Mesenchymal stem cell (in vitro differentiated cells and primary cell): ENCODE measurements at places on chromosomes 12 and 14.

GRCh38 chr12:115322275-115322674 lies 638.3 kb upstream of the TBX3 start:
- DNase-seq = peak; percentile 71

DNA sequence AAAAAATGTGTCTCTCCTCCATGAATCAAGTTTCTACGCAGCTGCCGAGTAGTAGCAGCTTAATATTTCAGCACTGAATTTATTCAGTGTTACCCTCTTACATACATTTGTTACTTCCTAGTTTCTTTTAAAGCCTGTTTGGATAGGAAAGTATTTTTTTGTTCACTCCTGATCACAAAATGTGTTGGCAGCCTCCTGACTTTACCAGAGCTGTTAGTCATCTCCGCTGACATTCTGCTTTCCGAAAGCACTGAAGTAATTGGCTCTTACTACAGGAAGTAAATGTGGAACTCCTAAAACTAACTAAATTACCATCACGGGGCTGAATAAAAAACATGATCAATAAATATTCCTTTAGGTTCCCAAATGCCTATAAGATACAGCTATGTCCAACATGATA lies 225.5 kb downstream of the EPS8 start:
- DNase-seq = no peak

GRCh38 chr12:81644503-81644902 lies 114.6 kb downstream of the PPFIA2 start:
- peak; percentile 43 for DNase-seq

DNA sequence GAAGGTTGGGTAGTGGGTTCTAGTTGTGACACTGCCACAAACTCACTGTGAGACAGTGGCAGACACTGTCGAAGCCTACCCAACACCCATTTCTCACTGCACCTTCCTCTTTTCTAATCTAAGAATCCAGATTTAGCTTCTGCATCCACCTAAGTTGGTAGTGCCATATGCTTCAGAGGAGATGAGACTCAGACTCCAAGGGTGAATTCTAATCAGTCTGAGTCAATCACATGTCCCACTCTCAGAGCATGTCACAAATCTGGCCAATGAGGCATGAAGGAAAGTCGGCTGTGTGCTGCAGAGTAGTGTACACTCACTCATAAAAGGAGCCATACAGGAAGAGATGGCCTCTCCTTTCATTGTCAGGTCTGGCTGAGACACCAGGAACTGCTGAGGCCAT lies 102.1 kb upstream of the RAP1B start:
- DNase-seq = no peak

GRCh38 chr14:96002498-96002884 lies 36.7 kb upstream of the C14orf132 start:
- DNase-seq = no peak

- no peak for DNase-seq
Observed at GRCh38 chr14:62369919-62370560, 607.8 kb downstream of the SNAPC1 start.

DNA sequence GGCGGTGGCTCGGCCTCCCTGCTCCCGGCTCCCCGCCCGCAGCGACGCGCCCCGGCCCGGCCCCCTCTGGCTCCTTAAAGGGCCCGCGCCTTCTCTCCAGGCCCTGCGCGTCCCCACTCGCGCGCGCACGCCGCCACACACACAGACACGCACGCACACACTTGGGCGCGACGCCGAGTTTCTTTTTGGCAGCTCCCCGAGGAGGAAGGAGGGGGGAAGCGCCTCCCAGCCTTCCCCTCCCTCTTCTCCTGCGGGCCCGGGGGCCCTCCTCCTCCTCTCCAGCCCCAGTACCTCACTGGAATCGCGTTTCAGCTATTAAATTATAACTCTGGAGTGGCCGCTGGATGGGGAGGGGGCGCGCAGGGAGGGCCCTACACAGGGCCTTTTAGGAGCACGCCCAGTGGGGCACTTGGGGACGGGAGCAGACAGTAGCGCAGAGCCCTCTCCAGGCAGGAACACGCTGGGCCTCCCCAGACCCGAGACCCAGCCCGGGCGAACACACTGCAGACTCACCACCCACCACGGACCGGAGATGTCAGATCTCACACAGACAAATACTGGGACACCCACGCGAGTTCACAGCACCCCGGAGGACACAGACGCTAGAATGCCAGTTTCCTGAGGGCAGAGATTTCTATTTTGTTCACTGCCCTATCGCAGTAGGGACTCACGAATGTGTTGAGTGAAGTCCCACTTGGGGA lies 411 bp upstream of the NCOR2 start:
- peak; percentile 94 for DNase-seq

- DNase-seq = peak; percentile 65
Observed at GRCh38 chr12:121499929-121500793, 80.7 kb downstream of the KDM2B start.

DNA sequence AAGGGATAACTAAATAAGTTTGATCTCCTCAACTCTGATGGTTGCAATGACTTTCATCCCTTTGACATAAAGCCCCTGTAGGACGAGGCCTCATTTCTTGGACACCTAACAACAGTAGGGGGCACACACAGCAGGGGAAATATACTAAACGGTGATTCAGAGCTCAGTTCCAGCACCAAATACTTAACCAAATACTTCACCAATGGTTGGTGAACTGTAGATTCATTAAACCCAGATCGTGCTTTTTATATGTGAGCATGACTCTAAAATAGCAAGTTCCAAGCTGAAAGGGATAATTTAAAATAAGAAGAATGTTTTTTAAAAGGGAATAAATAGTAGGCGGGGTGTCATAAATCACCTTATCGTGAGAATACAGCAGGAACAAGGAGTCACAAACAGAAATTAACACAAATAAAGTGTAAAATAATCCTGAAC lies 53.2 kb downstream of the ATG2B start:
- DNase-seq = no peak

DNA sequence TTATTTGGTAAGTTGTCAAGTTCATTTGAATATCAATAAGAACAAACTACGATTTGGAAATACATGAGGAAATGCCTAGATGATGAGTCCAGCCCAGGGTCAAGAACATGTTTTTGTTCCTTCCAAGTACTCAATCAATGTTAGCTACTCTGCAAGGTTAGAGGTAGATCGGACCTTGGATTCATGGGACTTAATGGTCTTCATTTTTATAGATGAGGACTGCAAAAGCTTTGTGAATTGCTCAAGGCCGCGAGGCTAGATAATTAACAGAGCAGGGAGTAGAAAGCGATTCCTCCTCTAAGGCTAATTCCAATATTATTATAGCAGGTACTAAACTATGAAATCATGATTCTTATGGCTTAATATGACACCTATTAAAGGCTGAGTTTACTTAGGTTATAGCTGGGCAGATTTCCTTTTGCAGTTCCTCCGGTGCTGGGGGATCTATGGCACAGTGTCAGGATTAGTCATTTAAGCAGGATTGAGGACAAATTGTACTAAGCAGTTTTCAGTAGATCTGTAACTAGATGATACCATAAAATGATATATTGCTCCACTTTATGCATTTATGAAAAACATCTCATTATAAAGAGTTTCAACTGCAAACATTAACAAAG lies 19.8 kb downstream of the NR1H4 start:
- no peak for DNase-seq

DNA sequence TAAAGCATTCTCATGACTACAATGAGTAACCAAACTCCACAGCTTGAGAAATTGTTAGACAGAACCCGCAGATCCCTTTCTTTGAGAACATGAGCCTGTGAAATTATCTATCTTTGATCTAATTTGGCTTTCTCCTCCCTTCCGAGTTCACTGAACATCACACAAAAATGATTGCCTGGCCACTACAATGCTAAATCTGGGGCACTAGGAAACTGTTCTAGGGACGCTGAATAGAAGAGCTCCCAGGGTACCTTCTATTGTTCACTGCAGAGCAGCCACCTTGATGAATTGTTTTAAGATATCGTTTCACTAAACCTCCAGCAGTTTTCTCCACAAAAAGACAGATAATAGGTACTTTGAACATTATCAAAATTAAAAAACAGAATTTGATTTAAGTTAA lies 47.5 kb downstream of the SINHCAF start:
- DNase-seq = no peak

- DNase-seq = no peak
Observed at GRCh38 chr14:101480022-101480746, 81.1 kb upstream of the DIO3 start.

DNA sequence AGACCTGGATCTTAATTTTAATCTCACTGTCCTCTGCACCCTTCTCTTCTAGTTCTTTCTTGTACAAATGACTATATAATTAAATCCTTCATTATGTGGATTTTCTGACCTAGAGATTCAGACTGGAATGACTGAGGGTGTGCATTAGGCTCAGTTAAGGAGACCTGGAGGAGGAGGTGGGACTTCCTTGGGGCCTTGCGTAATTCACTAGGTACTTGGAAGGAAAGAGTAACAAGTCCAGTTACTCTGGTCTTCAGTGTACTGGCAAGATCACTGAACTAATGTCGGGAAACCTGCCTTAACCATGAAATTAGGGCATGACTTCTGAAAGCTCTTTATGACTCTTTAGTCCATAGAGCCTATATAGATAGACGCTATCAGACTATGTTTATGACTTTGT lies 441.4 kb downstream of the EGLN3 start:
- no peak for DNase-seq

DNA sequence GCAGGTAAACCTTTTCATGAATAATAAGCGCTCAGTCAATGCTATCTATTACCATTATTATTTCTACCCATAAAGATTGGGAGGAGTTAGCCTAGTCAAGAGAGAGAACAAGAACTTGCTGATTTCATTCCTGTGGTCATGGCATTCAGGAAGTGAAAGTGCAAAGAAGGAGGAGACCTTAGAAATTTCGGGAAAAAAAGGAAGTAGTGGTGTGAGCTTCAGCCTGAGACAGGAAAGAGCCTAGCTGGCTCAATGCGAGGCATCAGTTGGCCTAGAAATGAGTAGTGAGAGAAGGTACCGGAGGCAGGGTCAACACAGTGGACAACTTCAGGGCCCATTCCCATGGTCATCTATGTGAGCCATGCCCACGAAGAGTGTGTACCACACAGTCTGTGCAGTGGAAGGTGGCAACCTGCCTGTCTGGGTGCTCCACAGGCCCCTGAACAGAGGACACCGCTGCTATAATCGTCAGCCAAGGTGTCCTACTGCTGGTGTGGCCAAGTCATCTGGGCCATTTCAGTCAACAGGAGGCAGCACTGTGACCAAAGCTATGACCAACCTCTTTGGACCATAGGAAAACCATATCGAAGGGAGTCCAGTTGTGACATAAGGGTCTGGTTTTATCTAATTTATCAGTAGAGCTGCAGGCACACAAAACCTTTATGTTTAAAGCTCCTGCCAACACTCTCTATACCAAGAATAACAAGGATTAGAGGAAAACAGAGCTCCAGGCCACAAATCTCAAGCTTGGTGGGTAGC lies 16.2 kb upstream of the STON2 start:
- DNase-seq = no peak

DNA sequence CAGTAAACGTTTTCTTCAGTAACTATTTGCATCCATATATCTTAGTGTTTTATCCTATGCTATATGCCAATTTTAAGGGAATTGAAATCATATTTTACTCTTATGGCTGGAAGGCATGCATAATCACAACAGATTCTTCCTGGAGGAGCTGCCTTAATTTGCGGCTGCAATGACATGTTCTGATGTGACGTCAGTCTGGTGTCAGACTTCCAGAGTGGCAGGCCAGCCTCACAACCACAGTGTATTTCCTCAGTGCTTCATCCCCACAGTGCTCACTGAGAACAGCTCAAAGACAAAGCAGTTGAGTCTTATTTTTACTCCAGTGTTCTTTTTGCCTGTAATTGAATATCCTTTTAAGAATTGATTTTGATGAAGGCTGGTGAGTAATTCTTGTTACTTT lies 107.1 kb downstream of the PLEKHA5 start:
- DNase-seq = peak; percentile 40

GRCh38 chr14:38143659-38144505 lies 63.8 kb upstream of the SSTR1 start:
- DNase-seq = peak; percentile 58

DNA sequence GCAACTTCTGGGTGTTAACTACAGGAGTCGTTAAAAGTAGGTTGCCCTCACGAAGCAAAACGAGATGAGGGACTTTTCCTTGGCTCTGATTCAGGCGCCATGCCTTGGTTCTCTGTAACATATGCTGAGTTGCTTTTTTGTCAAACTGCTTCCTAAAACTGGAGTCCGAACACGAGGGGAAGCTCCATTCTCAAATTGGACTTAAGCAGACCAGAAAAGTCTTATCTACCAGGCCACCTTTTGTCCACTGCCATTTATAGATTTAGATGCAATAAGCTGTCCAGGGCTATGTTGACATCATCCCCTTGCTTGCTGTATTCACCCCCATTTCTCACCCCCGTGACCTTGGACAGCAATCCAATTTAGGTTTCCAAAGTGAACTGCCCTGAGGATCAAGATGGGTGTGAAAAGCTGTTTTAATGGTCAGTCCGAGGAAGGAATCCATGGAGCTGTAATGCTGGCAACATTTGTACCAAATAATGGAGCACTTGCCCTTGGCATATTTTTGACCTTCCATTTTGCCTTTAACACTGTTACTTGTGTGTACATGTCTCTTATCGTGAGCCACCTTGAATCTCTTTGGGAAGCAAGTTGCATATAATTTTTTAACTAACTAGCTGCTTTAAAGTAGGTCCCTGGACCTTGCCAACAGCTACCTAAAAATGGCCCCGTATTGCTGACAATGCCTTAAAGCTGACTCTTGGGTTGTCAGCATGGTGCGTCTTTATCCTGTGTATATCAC lies 298.1 kb downstream of the EGLN3 start:
- DNase-seq = no peak

DNA sequence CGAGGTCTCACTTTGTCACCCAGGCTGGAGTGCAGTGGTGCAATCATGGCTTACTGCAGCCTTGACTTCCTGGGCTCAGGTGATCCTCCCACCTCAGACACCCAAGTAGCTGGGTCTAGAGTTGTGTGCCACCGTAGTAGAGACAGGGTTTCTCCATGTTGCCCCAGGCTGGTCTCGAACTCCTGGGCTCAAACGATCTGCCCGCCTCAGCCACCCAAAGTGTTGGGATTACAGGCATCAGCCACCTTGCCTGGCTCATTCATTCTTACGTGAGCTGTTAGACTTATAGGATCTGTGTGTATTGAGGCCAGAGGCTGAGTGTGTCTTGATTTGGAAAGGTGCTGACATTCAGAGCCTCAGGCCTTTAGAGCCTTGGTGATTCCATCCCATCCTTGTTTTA lies 128.1 kb downstream of the SLC25A47 start:
- DNase-seq = no peak

GRCh38 chr12:9255837-9256236 lies 47.6 kb upstream of the PZP start:
- no peak for DNase-seq

- no peak for DNase-seq
Observed at GRCh38 chr12:89880690-89881350, 172.2 kb upstream of the ATP2B1 start.
